ENCODE measurements at places on chromosomes 3 and 15.

GRCh38 chr15:57665939-57666338, 40.6 kb upstream of the POLR2M start:
- DNase-seq, result no peak

DNA sequence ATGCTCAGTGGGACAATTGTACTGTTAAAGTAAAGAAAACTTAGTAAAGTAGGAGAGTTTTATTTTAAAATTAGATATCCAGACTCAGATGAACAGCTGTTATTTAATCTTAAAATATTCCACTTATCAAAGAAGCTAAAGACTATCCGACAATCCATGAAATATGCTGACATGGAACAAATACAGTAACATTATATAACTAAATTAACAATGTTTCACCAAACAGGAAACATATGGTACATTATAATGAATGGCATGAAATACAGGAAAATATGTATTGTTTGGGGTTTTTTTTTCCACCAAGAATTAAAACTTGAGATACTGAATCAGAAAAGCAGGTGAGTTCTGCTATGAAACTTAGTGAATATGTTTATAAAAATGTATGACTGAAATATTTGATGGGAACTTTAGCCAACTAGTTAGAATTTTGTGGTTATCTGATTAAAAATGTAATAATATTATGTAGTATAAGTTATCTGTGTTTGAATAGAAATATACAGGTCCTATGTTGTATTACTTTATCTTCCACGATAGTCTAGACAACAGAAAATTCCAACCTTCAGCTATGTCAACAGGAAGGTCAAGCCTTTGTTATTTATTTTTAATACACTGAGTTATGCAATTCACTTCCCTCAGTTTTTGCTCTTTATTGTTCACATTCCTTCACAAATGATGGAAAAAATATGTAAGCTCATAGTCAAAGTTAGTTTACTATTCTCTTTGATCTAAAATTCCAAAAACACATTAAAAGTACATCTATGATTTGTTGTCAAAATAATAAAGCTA, 72.7 kb downstream of the UACA start:
- no peak for DNase-seq

GRCh38 chr15:61308437-61308836, 79.3 kb upstream of the RORA start:
- DNase-seq, result no peak

DNA sequence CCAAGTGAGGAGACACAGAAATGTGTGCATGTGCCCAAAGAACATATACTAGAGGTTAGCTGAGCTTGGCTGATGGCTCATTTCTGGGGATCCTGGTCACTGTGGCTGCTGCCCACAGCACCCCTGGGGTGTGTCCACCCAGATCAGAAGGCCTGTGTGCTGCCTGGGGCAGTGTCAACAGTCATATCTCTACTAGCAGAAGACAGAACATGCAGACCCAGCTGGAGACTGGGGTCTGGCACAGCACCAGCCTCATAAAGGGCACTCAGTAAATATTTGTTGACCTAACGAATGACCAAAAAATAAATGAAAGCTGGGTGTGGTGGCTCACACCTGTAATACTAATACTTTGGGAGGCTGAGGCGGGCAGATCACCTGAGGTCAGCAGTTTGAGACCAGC, 16.4 kb downstream of the CHRNA3 start:
- DNase-seq, result no peak

DNA sequence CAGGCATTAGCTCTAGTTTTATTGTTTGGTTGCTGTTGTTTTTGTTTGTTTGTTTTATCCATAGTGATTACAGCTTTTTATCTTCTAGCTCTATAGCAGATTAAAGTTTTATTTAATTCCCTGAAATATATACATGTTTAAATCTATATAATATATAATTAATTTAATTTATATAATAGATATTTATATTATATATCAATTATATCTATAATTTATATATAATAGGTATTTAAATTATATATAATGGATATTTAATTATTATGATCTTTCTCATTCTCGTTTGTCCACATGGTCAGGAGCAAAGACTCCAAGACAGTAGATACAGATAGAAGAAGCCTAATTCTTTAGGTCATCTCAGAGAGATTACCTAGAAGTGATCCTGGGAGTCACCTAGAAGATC, 238.8 kb upstream of the GPR149 start:
- DNase-seq, result no peak

DNA sequence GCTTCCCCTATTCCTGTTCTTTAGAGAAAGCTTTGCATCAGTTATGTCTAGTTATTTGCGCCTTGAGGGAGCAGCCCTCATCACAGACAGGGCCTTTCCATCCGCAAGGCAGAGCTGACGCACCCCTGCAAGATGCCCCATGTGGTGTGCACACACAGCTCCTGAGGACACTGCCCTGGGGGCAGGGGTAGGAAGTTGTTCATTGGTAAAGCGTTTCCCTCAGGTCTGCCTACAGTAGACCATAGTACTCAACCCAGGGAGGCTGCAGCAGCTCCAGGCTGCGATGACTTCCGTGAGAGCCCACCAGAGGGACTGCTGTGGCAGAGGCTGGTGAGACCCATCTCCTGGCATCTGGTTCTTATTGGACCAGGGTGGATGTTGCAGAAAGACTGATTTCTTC, 55.1 kb upstream of the PLXNA1 start:
- no peak for DNase-seq

DNA sequence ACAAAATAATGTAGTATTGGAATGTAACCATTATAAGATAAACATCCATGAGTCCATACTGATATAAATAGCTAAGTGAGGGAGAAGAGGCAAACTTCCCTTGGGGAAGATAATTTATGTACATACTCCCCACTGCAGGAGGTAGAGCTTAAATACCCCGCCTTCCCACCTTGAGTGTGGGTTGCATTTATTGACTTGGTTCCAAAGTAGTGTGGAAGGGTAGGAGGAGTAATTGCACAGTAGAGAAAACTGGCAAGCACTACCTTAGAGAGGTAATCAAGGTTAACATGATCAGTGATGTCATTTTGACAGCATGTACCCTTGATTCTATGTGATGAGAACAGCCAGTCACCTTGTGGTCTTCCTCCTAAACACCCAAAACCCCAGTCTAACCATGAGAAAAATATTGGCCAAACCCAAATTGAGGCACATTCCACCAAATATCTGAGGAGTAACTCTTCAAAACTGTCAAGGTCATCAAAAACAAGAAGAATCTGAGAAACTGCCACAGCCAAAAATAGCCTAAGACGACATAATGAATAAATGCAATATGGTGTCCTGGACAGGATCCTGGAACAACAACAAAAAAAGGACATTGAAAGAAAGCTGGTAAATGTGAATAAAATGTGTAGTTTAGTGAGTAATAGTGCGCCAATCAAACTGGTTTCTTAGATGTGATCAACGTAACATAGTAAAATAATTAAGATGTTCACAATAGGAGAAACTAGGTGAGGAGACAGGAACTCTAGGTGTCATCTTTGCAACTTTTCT, 774 bp upstream of the CNOT10 start:
- no peak for DNase-seq

DNA sequence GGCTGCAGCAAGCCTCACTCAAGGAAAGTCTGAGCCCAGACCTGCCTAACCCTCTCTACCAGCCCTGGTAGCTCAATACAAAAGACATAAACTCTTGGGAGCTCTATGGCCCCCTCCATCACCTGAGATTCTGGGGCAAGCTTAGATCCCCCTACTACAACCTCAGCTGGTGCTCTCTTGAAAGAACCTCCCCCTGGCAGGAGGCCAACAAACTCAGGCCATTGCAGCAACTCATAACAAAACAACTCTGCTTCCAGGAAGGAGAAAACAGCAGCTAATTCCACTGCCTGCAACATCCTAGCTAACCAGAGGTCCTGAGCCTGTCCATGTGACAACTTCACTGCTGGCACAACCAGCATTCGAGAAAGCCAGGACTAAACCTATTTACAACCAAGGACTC, 169.2 kb downstream of the ROBO1 start:
- no peak for DNase-seq
